Endothelial cell of umbilical vein (primary cell): ENCODE measurements at places on chromosomes 12 and 14. TPM values are rescaled to one million over a fixed set of nuclear protein-coding genes. Genes with fewer than 3 reads are reported as not detected.

Gene PPP1R1A
- not detected in 2 replicates for total RNA-seq

Gene DNAJC22
- total RNA-seq: 1.1 and 1.3 TPM in 2 replicates

Gene RFC5
- total RNA-seq: 23.3 and 24.8 TPM in 2 replicates

Gene CCDC177
- total RNA-seq: not detected in 2 replicates

Gene RNF212B
- total RNA-seq: not detected in 2 replicates

Gene CAPS2
- total RNA-seq: 1.7 and 2.9 TPM in 2 replicates

Gene PKP2
- total RNA-seq: 6.5 and 9.1 TPM in 2 replicates

Gene AQP6
- not detected in 2 replicates for total RNA-seq

Gene OAS2
- total RNA-seq: 2.4 and 3.1 TPM in 2 replicates

Gene B4GALNT3
- not detected in 2 replicates for total RNA-seq

Gene PIWIL1
- not detected in 2 replicates for total RNA-seq

Gene AKAP3
- 0.62 TPM in 1 of 2 replicates, not detected in the other for total RNA-seq

Gene SIX4
- 4.7 and 7.5 TPM in 2 replicates for total RNA-seq

Gene CCDC88C
- total RNA-seq: 29.6 and 52.1 TPM in 2 replicates

Gene MANSC4
- 0.65 TPM in 1 of 2 replicates, not detected in the other for total RNA-seq

Gene CCDC85C
- 17.8 and 22.2 TPM in 2 replicates for total RNA-seq

Gene HOXC5
- total RNA-seq: not detected in 2 replicates

Gene NKX2-1
- total RNA-seq: not detected in 2 replicates

Gene SLC4A8
- total RNA-seq: 7.1 and 9.7 TPM in 2 replicates

Gene DPY19L2
- 1.6 and 2.3 TPM in 2 replicates for total RNA-seq

Gene ZFHX2
- 2.0 and 2.3 TPM in 2 replicates for total RNA-seq

Gene ST8SIA1
- not detected in 2 replicates for total RNA-seq

Gene CLEC4E
- total RNA-seq: not detected in 2 replicates

Gene IFNG-AS1
- total RNA-seq: not detected in 2 replicates

Gene STON2
- total RNA-seq: not detected in 2 replicates

Gene HCFC2
- total RNA-seq: 13.4 and 15.6 TPM in 2 replicates

Gene SERPINA1
- not detected in 2 replicates for total RNA-seq

Gene UBE3B
- total RNA-seq: 32.7 and 40.8 TPM in 2 replicates

Gene GDF3
- total RNA-seq: 4.1 and 5.0 TPM in 2 replicates

Gene ARHGEF40
- 1.9 and 2.6 TPM in 2 replicates for total RNA-seq

Gene HRK
- total RNA-seq: not detected in 2 replicates

Gene SMIM41
- not detected in 2 replicates for total RNA-seq

Gene ADGRD1
- not detected in 2 replicates for total RNA-seq

Gene SLC17A8
- not detected in 2 replicates for total RNA-seq

Gene CMKLR1
- total RNA-seq: not detected in 2 replicates

Gene WNT1
- total RNA-seq: not detected in 2 replicates

Gene OTUB2
- 1.1 and 1.6 TPM in 2 replicates for total RNA-seq
